ENCODE measurements at places on chromosomes 2 and 18.

DNA sequence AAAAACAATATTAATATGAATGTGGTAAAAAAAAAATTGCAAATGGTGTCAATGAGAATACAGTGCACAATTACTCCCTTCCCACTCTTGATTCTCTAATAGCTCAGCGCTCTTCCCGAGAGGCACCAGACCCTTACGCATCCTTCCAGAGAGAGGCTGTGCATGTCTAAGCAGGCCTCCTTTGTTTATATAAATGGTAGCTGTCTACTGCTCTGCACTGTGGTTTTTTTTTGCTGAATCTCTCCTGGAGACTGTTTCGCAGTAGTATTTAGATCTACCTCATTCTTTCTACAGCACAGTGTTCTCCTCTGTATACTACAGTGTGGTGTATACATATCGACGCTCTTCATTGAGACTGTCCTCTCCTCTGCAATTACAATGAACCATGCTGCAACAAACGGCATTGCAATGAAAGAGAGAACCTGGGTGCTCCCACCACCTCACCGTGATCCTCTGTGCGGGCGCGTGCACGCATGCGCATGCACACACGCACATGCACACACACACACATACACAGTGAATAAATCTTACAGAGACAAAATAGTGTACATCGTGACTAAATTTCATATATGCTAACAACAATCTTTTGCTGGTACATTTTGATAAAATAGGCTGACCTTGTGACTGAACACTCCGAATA, 19.4 kb downstream of the SEPTIN10 start:
- no peak for DNase-seq

GRCh38 chr2:134217351-134217750, 36.5 kb upstream of the MGAT5 start:
- DNase-seq, result peak; percentile 20

DNA sequence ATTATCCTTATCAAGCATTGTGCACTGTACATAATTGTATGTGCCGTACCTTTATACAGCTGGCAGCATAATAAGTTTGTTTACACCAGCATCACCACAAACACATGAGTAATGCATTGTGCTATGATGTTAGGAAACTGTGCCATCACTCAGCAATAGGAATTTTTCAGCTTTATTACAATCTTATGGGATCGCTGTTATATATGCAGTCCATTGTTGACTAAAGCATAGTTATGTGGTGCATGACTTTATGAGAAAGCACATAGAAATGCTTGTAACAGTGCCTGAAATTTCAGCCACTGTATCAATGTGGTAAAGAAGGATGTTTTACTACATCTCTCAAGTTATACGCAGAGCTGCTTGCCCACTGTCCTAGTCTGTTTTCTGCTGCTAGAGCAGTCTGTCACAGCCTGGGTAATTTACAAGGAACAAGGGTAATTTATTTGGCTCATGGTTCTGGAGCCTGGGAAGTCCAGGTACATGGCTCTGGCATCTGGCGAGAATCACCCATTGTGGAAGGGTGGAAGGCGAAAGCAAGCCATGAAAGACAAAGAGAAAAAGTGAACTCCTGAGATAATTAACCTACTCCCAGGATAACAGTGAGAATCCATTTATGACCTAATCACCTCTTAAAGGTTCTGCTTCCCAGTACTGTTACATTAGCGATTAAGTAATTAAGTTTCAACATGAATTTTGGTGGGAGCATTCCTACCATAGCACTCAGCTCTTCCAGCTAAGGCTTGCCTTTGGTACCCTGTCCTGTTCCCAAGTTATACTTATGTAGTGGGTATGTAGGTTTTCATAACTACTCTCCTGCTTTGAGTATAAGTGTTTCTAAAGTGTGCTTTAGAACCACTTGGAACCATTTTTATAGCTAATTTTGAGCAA, 4.6 kb downstream of the MAP3K20 start:
- DNase-seq, result no peak

DNA sequence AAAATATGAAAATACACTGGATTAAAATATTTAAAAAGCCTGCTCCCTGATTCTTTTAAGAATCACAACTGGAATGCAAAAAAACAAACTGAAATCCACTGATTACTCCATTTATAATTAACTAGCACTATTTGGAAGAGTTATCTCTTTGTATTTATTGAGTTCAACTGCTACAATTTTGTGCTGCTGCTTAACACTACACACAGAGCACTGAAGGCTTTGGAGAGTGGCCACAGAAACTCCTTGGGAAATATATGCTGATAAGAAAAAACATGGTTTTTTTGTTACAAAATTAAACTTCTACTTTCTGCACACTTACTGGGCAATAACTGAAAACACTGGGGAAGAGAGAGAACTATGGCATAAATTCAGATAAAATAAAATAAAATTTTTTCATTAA, 19.8 kb upstream of the BZW1 start:
- DNase-seq, result no peak

DNA sequence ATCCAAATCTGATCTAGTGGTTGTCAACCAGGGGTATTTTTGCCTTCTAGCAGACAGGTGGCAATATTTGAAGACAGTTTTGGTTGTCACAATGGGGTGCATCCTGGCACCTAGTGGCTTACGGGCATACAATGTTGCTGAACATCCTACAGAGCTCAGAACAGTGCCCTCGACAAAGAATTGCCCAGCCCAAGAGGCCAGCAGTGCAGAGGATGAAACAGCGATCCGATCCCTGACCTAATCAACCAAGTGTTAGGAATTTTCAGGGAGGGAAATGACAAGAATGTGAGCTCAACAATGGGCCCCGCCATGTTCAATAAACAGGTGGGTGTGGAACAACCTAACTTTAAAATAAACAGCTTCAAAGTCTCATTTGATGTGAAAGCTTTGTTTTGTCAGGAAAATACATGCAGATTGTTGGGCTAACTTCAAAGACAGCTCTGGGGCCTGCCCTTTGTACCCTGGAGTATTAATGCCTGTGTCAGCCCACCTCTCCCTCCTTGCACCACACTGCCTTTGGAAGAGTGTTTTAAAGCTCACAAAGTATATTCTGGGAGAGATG, 22.5 kb upstream of the SCYGR5 start:
- no peak for DNase-seq

DNA sequence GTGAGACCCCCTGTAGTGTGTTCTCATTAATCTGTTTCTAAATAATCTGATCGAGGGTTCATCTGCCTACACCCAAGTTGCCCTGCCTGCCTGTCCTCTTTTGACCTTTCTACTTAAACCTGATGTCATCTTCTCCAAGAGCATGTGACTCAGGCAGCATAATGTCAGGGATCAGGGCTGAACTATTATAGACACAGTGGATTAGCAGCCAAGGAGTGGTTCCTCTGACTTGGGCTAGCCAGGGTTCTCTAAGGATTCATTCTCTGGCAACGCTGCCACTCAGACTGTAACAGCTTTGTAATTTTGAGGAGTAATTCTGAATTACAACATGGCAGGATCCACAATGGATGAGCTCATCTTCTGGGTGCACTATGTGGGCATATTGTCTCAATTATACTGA, 124.0 kb downstream of the MDH1 start:
- DNase-seq, result no peak

DNA sequence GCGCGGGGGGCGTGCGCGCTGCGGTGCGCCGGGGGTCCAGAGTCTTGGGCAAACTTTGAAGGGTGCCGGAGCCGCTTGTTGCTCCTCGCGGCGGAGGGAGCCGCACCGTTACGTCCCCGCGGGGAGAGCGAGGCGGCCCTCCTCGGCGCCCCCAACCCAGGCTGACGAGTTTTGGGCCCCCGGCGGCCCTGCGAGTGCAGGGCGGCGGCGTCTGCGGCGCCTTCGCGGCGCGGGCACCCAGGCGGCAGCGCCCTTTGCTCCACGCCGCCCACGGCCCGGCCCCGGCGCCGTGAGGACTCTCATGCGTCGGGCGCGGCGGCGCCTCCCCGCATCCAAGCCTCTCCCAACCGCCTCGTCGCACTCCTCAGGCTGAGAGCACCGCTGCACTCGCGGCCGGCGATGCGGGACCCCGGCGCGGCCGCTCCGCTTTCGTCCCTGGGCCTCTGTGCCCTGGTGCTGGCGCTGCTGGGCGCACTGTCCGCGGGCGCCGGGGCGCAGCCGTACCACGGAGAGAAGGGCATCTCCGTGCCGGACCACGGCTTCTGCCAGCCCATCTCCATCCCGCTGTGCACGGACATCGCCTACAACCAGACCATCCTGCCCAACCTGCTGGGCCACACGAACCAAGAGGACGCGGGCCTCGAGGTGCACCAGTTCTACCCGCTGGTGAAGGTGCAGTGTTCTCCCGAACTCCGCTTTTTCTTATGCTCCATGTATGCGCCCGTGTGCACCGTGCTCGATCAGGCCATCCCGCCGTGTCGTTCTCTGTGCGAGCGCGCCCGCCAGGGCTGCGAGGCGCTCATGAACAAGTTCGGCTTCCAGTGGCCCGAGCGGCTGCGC, 814 bp downstream of the FZD7 start:
- DNase-seq, result peak; percentile 38

- no peak for DNase-seq
Observed at GRCh38 chr2:215826376-215826775, 187.0 kb downstream of the MREG start.

GRCh38 chr2:64840426-64840881, 148.7 kb upstream of the SLC1A4 start:
- DNase-seq, result no peak

DNA sequence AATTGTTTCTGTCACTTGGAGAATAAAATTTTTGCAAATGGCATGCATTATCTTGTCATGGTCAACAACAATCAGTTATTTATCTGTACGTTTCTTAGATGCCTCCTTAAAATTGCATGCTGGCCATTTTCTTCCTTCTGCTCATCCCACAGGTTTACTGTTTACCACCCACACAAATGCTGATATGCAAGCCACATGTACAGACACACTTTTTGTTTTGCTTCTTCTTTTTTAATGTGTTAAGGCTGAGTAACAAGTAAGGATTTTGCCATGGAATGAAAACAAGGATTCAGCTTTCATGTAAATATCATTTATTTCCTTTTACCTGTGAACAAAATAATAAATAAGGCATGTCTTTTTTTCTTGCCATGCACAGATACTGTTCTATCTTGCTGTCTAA, 1077.1 kb upstream of the ZEB2 start:
- no peak for DNase-seq

DNA sequence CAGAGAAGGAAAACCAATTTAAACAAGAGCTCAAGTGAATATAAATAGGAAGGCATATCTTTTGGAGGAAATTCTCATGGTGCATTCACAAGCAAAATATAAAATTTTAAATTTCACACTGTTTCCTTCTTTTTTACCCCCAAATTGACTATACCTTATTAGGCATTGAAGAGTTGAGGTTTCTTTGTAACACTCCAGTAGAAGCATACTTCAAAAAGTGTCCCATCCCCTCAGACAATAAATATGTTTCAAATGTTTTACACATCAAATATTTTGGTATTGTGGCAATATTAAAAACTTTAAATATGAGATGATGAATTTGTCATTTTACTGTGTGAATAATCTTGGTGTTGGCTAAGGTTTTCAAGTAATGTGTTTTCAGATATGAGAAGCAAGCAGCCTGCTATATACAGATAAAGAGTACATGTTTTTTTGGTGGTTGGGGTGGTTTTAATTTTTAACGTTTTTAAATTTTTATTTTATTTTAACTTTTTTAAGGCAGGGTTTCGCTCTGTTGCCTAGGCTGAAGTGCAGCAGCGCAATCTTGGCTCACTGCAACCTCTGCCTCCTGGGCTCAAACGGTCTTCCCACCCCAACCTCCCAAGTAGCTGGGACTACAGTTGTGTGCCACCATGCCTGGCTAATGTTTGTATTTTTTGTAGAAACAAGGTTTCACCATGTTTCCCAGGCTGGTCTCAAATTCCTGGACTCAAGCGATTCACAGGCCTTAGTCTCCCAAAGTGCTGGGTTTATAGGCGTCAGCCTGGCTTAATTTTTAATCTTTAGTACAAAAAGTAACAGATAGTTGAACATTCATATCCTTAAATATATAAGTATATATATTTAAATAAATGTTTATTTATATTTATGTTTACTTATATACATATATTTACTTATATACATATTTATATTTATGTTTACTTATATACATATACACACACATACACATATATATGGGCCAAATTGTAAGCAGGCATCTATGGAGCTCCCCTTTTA, 36.5 kb upstream of the DLX1 start:
- DNase-seq, result no peak

DNA sequence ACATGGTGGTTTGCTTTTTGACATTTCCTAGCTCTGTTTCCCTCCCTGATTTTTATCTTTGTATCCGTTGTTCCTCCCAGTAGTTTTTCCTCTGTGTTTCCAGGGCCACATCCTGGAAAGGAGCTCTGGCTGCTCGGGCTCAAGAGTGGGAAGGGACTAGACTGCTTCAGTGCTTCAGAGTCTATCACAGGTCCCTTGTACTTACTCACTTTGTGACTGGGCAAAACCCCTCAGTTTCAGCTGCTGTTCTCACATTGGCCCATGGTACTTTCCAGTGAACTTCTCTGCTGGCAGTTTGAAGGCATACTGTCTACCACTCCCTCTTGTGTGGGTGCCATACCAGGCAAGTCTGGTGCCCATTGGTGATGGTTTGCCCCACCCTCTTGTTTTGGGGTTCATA, 7.5 kb upstream of the STAMBP start:
- no peak for DNase-seq

- DNase-seq, result peak; percentile 53
Observed at GRCh38 chr2:229832510-229832898, 89.3 kb downstream of the TRIP12 start.

All from lung microvascular endothelial cell (primary cell).